SHP77 (cell line): ENCODE measurements at places on chromosomes 13 and 19.

- no peak for DNase-seq
These were observed 72.4 kb upstream of the EDNRB start for GRCh38 chr13:77991003-77991402.

DNA sequence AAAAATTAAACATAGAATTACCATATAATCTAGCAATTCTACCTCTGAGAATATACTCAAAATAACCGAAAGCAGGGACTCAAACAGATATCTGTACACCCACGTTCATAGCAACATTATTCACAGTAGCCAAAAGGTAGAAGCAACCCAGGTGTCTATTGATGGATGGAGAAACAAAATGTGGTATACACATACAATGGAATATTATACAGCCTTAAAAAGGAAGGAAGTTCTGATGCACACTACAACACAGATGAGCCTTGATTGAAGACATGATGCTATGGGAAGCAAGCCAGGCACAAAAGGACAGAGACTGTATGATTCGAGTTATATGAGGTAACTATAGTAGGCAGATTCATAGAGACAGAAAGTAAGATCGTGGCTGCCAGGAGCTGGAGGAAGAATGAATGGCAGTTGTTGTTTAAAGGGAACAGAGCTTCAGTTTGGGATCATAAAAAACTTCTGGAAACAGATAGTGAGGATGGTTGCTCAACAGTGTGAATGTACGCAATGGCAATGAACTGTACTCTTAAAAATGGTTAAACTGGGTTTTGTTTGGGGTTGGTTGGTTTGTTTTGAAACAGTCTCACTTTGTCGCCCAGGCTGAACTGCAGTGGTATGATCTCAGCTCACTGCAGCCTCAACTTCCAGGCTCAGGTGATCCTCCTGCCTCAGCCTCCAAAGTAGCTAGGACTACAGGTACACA is 47.5 kb downstream of the ZIC5 start:
- DNase-seq: no peak

DNA sequence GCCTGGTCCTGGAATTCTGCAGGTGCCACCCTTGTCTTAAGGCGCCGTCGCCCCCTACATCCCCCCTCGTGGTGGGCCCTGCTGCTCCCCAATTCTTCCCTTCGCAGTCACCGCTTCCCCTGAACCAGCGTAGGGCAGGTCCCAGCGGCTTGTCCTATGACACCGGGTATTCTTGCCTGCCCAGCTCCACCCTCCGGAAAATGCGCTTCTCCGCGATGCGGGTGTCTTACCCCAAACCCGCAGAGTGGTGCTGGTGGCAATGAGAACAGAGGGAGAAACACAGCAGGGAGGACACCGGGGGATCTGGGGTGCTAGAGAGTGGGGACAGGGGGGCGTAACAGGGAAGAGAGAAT is 9.0 kb downstream of the ZNF808 start:
- DNase-seq: no peak

GRCh38 chr13:96700657-96701056 is 293.6 kb downstream of the OXGR1 start:
- DNase-seq: no peak

DNA sequence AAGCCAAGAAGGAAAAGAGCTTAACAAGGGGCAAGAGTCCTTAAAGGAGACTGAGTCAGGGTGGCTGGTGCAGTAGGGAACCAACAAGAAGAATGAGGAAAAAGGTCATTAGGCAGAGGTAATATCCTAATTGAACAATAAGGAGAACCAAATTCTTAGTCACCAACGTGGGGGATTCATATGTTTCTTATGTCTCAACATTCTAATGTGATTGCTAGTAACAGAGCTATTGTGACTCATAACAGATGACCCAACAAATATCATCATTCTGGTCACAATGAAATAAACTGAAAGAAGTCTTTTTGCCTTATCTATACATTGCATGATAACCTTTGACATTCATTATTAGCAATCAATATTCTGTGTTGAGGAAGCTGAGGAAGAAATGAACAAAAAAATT is 101.6 kb downstream of the RAP2A start:
- DNase-seq: no peak
